ENCODE measurements at places on chromosomes 5 and 9.

DNA sequence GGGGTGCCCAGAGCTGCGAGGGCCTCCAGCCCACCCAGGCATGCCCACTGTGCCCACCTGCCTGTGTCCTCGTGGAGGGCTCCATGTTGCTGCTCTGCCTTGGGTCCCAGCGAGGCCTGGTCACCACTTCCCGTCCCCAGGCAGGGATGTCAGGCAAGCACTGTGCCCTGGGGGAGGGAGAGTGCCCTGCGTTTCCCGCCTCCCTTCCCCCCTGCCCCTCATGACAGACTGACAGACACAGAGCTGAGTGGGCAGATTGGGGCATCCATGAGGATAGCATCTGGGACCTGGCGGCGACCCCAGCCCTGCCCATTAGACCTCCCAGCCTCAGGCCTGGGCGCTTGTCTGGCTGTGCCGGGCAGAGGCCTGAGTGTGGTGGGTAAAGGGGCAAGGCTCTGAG lies 56.9 kb downstream of the KCNT1 start:
- no peak for DNase-seq

GRCh38 chr9:19320495-19320894 lies 59.5 kb downstream of the RPS6 start:
- no peak for DNase-seq

- DNase-seq = no peak
Observed at GRCh38 chr9:14633148-14633547, 60.1 kb downstream of the ZDHHC21 start.

DNA sequence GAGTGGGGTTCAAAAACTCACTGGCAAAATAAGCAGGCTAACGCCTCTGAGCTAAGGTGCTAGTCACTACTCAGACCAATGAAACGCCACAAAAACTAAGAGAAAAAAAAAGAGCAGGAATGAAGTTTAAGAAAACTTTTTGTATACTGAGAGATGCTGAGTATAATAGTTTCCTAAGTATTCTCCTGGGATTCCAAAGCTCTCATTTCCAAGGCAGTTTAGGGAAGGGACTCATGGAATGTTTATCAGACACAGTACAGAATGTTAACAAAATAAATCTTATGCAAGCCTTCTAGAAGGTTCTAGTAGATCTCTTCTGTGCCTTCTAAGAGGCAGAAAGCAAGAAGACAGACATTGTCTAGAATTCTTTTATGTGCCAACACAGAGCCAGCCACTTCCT lies 361.9 kb downstream of the MTRR start:
- DNase-seq = no peak

DNA sequence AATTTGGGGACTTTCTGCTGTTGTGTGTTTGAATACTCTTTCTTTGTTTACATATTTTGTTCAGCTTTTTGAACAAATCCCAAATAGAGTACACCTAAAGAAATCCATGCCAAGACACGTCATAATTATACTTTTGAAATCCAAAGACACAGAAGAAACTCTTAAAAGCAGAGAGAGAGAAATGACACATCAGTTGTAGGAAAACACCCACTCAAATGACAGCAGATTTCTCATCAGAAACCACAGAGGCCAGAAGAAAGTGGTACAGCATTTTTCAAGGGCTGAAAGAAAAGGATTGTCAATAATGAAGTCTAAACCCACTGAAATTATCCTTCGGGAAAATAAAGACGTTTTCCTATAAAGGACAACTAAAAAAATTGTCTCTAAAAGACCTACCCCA lies 378.6 kb downstream of the GADD45G start:
- no peak for DNase-seq

GRCh38 chr5:1552521-1553255 lies 28.9 kb upstream of the LPCAT1 start:
- DNase-seq = peak; percentile 86

GRCh38 chr5:140383300-140383699 lies 18.3 kb upstream of the ANKHD1 start:
- DNase-seq = no peak

DNA sequence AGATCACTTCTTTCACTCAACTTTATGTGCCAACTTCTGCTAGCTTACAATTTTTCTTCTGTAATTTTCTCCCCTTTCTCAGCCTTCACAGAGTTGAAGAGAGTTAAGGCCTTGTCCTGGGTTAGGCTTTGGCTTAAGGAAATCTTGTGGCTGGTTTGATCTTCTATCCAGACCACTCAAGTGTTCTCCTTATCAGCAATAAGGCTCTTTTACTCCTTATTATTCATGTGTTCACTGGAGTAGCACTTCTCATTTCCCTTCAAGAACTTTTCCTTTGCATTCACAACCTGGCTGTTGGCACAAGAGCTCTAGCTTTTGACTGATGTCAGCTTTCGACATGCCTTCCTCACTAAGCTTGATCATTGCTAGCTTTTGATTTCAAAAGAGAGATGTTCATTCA lies 86.9 kb upstream of the ALDH1B1 start:
- no peak for DNase-seq

GRCh38 chr5:154265197-154265773 lies 74.8 kb downstream of the GALNT10 start:
- DNase-seq = no peak

- no peak for DNase-seq
Observed at GRCh38 chr5:52743970-52744369, 43.7 kb upstream of the ITGA1 start.

GRCh38 chr9:75432888-75433287 lies 344.6 kb downstream of the OSTF1 start:
- no peak for DNase-seq

DNA sequence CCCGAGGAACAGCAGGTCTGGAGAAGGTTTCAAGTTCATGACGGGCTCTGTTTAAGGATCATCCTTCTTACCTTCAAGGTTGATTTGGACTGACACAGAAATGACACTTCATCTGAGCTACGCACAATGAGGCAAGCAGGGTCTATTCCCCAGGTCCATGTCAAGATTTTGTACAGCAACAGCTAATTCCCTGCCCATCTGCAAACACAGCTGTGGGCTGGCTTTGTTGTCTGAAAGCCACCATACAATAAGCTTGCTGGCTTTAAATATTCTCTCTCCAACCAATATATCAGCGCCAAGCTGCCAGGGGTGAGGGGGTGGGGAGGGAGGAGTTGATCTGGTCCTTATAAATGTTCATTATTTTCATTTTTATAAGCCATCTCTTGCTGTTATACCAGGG lies 92.0 kb downstream of the OTULIN start:
- DNase-seq = no peak

DNA sequence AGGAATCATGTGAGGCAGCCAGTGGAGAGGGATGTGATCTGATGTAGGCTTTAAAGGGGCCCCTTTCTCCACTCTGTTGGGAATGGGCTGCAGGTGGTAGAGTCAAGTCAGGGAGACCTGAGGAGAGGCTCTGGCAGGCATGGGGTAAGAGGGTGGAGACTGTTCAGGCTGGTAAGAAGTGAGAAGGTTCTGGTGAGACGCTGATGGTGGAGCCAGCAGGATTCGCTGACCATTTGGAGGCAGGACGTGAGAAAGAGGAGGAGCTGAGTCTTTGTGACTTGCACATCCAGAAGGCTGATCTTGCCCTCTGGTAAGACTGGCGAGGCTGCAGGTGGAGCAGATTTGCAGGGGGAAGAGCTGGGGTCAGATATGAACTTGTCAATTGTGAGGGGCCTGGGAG lies 248.0 kb downstream of the NSG2 start:
- no peak for DNase-seq

DNA sequence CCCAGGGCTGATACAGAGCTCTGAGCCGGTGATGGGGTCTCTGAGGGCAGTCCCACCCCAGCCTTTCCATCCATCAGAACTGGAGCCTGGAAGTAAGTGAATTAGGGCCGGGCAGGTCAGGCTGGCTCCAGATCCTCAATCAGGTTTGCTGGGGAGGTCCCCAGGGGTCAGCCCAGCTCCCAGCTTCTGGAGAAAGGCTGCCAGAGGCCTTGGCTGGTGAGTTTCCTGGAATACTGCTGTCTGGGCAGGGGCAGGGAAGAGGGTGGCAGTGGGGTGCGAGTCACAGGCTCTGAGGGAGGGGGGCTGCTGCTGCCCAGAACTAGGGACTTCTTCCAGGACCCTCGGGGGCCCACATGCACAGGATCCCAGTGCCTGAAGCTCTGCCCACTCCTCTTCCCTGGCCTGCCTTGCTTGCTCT lies 200.6 kb upstream of the MVB12B start:
- no peak for DNase-seq

DNA sequence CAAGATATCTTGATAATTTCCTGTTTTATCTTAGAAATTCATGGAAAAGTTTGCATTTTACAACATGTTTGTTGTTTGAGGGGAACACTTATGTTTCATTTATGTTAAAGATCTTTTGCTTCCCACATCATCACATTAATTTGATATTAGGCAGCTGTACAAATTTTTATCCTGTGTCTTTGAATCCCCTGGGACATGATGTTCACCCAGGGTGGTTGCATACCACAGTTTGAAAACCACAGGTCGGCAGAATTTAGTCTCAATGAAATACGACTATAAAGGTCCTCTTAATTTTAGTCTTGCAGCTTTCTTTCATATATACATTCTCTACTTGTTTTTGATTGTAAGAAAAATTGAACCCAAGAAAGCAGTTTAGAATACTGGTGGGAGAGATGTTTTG lies 3.7 kb downstream of the NAA35 start:
- DNase-seq = no peak

DNA sequence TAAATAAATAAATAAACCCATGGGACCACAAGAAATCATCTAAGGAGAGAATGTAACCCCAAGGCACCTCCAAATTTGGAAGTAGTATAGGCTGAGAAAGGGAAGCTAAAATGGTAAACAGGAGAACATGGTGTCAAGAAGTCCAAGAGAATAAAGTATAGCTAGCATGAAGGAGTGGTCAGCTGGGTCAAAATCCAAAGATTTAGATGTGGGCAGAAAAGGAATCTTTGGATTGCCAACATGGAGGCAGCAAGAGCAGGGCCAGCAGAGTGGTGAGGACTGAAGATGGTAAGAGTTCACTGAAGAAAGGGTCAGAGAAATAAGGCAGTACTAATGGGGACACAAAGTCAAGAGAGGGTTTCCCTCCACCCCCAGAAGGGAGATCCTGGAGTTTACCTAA lies 53.0 kb downstream of the TSSK1B start:
- no peak for DNase-seq

- DNase-seq = no peak
Observed at GRCh38 chr9:31783491-31783890, 601.0 kb upstream of the ACO1 start.

GRCh38 chr5:95220381-95220780 lies 64.5 kb downstream of the MCTP1 start:
- no peak for DNase-seq

DNA sequence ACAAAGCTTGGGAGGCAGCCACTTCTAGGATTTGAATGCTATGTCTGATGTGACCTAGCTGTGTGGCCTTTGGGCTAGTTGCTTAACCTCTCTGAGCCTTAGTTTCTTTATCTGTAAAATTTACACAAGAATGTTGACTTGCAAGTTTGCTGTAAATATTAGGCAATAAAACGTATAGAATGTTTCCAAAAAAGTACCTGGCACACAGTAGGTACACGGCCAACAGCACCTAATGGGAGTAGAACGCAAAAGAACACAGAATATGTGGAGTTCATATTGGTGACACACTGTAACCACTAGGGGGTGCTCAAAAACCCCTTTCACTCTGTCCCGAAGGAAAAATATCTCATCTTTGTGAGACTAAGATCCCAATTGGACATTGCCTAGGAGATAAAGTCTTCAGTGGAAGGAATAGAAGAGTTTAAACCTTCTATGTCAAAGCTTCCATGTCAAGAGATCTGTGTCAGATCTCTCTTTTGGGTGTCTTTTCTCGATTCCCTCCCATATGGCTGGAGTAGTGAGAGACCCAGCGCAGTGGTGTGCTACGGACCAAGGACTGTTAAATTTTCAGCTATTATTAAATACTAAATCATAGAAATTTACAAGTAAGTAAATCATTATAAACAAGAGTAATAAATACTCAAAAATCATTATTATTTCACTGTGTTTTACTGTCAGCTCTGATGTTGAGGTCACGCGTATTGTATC lies 145.4 kb upstream of the RAD23B start:
- DNase-seq = no peak

GRCh38 chr5:110012145-110012544 lies 322.4 kb downstream of the MAN2A1 start:
- no peak for DNase-seq

DNA sequence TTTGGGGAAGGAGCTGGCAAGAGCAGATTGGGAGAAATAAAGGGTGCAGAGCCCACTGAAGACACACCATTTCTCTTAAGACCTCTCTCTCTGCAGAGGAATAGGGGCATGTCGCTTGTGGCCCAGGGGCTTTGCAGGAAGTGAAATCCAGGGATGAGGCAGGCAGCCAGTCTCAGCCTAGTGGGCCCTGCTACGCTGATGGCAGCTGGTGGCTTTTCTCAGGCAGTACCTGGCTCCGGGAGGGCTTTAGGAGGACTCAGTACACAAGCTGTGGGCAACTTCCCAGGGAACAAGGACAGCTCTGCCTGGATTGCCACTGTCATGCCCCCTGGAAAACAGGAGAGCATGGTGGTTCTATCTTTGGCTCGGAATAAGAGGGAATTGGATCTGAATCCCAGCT lies 76.2 kb upstream of the NEURL1B start:
- no peak for DNase-seq

GRCh38 chr9:81594415-81594814 lies 94.9 kb downstream of the TLE1 start:
- DNase-seq = no peak

DNA sequence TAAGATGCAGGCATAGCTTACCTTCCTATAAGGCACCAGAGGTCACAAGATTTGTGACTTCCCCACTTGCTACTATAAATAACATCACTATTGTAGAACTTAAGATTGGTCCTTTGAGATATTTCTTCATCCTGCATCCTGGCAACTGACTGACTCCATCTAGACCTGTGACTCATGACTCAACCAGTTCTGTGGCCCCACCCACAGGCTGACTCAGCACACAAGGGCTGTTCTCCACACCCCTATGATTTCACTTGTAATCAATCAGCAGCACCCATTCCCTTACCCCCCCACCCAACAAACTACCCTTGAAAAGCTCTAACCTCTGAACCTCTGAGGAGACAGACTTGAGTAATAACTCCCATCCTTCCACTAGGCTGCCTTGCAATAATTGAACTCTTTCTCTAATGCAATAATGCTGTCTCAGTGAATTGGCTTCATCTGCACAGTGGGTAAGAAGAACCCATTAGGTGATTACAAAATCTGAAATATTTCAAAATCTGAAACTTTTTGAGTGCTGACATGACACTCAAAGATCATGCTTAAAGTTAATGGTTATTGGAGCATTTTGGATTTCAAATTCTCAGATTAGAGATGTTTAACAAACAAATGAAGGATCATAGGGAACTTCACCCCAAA lies 296.7 kb downstream of the ARL15 start:
- no peak for DNase-seq

All from right hindlimb (tissue), 1 donor.